Activated naive CD8-positive, alpha-beta T cell treated with anti-CD3 and anti-CD28 coated beads, Interleukin-2, amount 50 U/mL, for 24 hours (primary cell): ENCODE measurements at places on chromosomes 7 and 10.

DNA sequence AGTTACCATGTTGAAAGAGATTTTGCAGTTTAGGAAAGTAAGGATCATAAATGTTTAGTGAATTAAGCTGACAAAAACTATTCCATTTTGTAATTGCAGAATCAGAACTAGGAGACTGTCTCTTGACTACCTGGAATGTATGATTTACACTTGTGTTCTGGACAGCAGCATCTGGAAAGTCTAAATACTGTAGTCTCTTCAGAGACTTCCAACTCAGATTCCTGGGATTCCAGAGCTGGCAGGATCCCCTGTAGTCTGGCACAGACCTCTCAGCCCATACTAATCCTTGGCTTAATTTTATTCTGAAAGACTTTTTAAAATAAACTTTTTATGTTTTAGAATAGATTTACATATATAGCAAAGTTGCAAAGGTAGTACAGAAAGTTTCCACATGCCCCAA lies 452.7 kb downstream of the DPP6 start:
- DNase-seq = no peak

DNA sequence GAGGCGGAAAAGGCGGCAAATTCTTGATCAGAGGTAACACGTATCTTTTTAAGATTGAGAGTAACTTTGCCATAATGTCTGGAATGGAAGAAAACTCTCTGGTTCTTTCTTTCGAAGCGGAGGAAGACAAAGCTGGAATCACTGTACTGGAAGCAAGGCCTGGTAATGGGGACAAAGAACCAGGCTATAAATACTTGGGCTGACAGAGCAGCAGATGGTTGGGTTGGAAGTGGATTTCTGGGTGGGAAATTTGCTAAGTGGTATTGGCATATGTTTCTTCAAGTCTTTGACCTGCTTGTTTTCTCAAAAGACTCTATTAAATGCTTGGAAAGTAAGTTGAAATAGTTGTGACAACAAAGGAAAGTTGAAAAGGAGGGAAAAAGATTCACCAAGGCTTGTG lies 87.3 kb upstream of the SFMBT2 start:
- no peak for DNase-seq

- DNase-seq = no peak
Measured at GRCh38 chr10:100740476-100741377, 4.7 kb upstream of the PAX2 start.

- DNase-seq = no peak
Measured at GRCh38 chr7:30976381-30976780, 12.6 kb downstream of the GHRHR start.

- DNase-seq = no peak
Measured at GRCh38 chr10:130351466-130352290, 215.5 kb downstream of the GLRX3 start.

- DNase-seq = no peak
Measured at GRCh38 chr7:27693794-27694193, 31.1 kb upstream of the HIBADH start.

DNA sequence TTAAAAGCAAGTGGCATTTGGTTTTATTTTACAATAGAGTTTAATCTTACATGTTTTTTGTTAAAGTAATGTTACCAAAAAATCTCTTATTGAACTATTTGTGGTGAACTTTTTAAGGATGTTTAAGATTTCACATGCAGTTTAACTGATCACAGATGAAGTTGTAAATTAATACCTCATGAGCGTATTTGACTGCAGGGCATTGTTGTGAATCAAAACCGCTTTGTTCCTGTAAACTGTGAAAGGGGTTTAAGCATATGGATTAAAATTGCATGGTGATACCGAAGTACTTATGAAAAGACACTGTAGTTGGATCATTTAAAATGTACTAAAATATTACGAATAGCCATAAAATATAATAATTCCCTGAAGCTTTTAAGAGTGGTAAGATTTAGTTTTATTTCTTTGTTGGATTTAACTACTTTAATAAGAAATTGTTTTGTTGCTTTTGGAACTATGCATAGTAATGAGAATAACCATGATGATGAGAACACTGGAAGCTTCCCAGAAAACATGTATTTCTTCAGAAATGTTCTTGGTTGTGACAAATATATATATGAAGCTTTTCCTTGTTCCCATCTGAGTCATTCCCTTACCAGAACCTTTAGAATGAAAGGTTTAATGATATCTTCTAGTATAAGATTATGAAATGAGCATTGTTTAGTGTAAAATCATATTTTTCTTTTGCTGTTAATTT lies 131.3 kb downstream of the ADK start:
- no peak for DNase-seq

- no peak for DNase-seq
Measured at GRCh38 chr7:127512663-127513062, 72.7 kb downstream of the GCC1 start.

- DNase-seq = no peak
Measured at GRCh38 chr7:19024261-19024660, 93.2 kb downstream of the TWIST1 start.

GRCh38 chr7:140200061-140200989 lies 23.5 kb upstream of the KDM7A start:
- DNase-seq = no peak

DNA sequence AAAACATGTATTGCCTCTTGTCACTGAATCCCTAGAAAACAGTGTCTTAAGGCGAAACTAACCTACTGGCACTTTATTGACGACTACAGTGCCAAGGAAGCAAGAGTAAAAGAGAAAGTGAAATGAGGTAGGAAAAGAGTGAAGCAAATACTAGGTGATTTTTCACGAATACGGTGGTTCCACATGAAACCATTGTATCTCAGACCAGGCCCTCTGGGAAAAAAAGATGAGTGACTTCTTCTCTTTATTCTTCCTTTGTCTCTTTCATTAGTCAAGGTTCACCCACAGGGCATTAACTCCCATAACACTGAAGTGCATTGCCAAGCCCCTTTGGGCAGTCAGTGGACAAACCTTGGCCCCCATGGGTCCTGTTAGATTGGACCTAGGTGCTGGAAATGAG lies 16.2 kb upstream of the MACC1 start:
- DNase-seq = no peak

- no peak for DNase-seq
Measured at GRCh38 chr7:85021101-85021704, 165.7 kb downstream of the SEMA3D start.

GRCh38 chr10:25082276-25083204 lies 66.1 kb downstream of the THNSL1 start:
- no peak for DNase-seq

- no peak for DNase-seq
Measured at GRCh38 chr7:17472518-17472917, 174.1 kb downstream of the AHR start.

DNA sequence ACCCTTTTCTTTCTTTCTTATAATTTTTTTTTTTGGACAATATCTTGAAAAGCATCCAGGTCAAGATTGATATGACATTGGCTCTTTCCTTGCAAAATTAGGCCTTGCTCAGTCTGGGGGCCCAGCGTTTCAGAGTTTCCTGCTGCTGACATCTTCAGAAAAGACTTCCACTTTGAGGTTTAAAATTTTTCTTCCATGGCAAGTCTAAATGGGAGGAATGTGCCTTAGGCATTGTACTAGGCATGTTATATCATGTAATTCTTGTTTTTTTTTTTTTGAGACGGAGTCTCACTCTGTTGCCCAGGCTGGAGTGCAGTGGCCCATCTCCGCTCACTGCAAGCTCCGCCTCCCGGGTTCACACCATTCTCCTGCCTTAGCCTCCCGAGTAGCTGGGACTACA lies 48.9 kb upstream of the PDZD8 start:
- no peak for DNase-seq

DNA sequence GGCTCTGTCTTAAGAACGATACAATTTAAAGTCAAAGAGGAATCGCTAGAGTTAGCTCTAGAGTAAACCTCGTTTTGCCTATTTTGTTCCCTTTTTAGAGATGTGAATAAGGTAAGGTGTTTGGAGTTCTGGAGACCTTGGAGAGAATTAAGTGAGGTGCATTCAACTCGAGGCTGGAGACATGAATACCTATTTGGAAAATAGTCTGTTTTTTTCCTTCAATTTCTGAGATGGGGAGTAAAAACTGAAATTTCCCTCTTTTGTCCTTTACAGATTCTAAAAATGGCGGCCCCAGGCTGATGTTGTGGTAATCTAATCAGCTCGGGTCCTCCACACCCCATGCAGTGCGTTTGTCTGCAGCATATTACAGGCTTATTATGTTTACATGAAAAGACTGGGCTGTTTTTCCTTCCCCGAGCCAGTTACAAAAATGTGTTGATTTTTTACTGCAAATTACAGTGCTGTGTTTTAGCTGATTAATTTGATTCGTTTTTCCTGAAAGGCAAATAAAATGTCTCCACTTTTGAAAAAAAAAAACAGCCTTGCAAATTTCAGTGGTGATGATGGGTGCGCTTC lies 1.5 kb downstream of the KMT2E start:
- DNase-seq = peak; percentile 31

DNA sequence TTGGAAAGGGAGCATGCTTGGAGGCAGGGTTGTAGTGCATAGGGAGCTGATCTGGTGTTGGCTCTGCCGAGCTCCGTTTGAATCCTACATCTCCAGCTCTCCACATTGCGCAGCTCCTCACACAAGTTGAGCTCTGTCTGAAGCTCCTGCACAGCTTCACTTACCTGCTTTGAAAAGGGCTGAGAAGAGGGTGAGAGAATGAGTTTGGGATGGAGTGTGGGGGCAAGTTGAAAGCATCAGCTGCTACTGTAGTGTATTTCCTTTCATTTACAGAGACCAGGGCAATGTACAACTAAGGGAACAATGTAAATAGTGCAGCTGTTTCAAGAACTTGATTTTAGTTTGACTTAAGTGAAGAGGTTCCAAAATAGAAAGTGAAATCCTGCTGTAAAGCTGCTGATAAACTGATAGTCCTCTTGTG lies 88.5 kb downstream of the VTI1A start:
- no peak for DNase-seq

DNA sequence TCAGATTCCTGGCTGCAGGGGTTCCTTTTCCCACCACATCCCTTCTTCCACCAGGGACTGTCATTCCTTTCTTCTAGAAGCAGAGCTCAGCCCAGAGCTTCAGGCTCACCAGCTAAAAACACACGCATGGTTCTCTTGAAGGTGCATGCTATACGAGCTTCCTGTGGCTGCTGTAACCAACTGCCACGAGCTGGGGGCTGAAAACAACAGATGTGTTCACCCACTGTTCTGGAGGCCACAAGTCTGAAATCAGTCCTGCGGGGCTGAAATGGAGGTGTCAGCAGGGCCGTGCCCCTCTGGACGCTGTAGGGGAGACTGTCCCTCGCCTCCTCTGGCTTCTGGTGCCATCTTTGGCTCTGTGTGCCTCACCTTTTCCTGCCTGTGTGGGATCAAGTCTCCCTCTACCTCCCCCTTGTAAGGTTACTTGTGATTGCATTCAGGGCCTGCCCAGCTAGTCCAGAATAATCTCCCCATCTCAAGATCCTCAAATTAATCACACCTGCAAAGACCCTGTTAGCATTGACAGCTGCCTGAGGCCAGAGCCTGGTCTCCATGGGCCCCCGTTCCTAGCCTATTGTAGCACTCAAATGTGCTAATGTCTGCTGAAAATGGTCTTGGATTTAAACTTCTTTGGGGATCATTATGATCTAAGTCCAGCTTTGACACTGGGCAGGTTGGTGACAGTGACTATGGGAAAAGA lies 13.7 kb downstream of the RAB19 start:
- no peak for DNase-seq

DNA sequence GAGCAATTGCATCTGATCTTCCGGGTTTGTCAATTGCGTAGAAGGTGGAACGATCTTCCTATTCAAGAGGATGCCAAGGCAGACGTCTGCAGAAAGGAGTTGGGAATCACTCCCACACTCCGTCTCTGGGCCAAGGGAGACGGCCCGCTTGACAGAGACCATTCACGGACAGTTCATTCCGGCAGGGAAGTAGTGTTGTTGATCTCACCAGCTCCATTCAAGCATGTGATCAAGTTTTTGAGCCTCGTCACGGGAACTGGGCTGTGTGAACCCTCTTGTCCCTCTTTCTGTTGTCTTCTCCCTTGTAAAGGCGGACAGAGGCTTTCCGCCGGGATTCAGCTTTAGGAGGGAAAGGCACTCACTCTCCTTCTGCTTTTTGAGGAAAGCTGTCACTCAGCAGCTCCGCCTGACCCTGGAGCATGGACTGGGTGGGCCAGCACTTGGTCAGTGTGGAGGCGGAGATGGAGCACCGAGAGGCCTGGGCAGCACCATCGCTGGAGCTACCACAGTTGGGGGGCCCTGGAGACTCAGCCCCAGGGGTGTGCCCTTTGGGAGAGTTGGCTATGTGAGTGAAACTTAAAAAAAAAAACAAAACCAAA lies 44.9 kb downstream of the SPDYE5 start:
- DNase-seq = no peak

DNA sequence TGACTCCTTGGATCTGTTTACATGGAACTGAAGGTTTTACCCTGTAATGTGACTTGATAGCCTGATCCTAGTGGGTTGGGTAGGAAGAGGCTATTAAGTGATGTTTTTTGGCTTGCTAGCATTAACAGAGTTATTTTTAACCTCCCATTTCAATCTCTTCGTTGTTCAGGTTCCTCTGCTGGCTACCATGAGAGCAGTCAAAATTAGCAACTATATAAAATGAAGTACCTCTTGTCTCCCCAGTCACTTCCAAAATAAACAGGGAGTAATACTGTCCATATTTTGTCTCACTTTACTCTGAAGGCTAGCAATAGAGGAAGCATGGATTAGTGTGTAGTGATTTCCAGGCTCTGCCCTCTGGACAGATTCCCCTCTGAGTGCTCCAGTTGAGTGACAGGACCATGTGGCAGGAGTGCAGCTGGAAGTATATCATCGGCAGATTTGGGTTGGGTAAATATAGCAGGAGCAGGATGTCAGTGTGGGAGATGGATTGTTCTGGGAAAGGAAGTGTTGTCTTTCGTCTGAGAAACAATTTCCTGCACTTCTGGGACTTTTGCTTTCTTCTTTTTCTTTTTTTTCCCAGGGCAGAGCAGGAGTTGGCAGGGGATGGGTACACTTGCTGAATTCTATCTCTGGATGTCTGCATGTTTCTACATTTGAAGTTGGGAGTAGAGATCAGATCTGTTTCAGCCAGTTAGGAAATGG lies 35.2 kb downstream of the GBF1 start:
- no peak for DNase-seq

DNA sequence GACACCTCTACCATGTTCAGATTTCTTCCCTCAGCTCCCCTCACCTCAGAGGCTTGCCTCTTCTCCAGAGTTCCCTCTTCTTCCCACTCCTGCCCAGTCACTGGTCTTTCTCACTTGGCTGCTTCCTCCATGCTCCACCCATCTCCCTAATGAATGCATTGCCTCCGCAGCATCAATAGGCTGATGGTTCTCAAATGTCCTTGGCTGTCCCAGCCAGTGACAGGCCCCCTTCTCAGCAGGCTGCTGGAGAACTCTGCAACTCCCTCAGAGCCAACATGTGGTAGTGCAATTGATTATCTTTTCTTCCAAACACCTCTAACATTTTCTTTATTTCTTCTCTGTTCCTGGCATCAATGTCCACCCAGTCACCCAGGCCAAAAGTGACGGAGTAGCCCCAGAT lies 218.2 kb downstream of the RELN start:
- no peak for DNase-seq

GRCh38 chr7:69934144-69934903 lies 336.0 kb downstream of the AUTS2 start:
- no peak for DNase-seq

- no peak for DNase-seq
Measured at GRCh38 chr7:85705076-85705475, 518.2 kb upstream of the SEMA3D start.
